Activated CD4-positive, alpha-beta T cell treated with anti-CD3 and anti-CD28 coated beads, Interleukin-2, amount 50 U/mL, for 4 hours (primary cell): ENCODE measurements at places on chromosomes 13 and 19.

DNA sequence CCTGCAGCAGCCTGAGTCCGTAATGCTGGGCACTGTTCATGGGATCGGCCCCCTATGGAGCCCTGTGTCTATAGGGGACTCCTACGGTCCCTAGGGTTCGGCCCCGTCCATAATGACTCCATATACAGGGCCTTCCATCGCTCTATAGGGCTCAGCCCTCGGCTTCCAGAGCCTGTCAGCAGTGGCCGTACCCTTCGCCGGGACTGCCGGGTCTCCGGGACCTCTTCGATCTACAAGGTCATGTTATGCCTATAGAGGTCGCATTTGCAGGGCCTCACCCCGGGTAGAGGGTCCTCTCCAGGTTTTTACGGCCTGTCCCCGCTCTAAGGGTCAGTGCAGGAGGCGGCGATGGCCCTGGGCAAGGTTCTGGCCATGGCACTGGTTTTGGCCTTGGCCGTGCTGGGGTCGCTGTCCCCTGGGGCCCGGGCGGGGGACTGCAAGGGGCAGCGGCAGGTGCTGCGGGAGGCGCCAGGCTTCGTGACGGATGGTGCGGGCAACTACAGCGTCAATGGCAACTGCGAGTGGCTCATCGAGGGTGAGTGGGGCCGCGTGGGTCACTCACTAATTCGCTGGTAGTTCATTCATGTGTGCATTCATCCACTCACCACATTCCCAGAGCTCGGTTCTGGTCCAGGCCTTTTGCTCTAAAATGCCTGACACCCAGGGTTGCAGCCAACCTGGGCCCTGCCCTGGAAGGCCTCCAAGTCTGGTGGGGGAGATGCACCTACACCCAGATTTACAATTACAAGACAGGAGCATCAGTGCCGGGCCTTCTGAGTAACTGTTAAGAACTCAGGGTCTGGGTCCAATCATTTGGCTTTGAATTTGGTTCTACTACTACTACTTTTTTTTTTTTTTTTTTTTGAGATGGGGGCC is 699 bp downstream of the MEGF8 start:
- no peak for DNase-seq

DNA sequence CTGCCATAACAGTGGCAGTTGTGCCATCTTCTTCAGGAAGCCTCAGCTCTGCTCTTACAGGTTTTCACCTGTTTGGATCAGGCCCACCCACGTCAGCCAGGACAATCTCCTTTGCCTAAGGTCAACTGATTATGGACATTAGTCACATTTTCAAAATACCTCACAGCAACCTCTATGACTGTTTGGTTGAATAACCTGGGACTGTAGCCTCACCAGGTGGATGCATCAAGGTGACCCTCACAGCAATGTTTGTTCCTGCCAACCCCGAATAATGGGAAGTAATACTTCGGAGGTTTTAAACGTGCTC is 17.2 kb upstream of the ATP12A start:
- no peak for DNase-seq

- DNase-seq, result no peak
Observed at GRCh38 chr19:1245494-1246264, 2.7 kb upstream of the MIDN start.

GRCh38 chr19:21843081-21843480 is 7.1 kb upstream of the ZNF43 start:
- no peak for DNase-seq

DNA sequence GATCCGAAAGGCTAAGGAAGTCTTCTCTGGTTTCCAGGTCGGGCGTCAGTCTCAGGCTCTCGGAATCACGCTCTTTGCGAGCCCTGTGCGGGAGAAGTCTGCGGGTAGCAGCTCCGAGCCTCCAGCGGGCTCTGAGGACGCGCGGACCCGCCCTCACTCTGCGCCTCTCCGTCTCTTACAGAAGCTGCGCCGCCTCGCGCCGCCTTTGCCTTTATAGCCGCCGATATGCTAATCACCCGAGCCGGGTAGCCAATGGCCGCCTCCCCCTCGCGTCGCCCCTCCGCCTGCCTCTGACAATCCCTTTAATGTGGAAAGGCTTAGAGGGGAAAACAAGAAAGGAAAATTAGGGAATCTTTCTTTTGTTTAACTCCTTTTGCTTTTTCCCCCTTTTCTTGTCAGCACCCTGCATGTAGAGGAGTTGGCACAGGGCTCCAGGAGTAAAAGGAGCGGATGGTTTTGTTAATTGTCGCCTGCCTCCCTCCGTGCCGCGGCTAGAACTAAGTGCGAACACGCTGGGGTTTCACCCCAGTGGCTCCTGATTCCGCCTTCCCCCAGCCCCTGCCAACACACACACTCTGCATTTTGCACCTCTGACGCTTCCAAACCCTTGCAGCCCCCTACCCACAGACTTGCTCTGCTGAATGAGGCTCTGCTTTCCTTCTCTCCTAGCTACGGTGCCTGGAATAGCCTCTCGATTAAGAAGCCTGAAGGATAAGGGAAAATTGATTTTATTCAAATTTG is at the start of gene PCDH8:
PCDH8 (minus strand) TSS at position 186 of the 741 bp plus-strand sequence. CDS start 204 bp downstream, outside the sequence.
- DNase-seq, result no peak

DNA sequence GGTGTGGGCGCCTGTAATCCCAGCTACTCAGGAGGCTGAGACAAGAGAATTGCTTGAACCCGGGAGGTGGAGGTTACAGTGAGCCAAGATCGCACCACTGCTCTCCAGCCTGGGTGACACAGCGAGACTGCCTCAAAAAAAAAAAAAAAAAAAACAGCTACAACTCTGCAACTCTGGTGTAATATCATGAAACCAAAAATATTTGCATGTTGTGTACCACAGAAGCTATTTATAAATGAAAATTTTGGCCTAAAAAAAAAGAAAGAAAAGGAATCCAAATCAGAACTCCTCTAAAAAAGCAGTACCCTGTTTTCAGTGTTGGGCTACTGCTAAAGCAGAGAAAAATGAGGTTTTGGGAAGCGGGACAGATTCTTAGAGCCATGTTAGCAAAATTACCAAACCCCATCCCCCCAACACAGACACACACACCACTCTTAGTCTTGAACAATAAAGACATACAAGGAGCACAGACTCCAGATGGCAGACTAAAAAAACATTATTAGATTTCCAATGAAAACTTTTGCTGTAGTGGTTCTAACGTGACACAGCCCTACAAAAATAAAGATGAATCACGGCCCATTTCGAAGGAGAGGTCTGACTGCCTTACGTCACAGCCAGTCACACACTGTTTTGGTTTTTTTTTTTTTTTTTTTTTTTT is 51.5 kb downstream of the INSR start:
- DNase-seq, result no peak
